ENCODE measurements at places on chromosomes 2 and 18.

GRCh38 chr18:57353137-57353939 lies 981 bp downstream of the ST8SIA3 start:
- DNase-seq, result no peak

DNA sequence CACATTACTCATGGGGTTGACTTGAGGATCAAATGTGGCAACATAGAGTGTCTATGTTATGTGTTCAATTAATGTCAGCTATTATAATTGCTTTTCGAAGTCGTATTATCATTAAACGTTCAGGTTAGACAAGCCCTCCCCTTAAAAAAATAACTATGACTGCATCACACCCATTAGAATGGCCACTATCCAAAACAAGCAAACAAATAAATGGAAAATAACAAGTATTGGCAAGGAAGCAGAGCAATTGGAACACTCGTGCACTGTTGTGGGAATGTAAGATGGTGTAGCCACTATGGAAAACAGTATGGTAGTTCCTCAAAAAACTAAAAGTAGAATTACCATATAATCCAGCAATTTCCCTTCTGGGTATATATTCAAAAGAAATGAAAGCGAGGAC lies 10.0 kb upstream of the CTIF start:
- DNase-seq, result no peak

GRCh38 chr2:234488913-234489451 lies 7.9 kb downstream of the ARL4C start:
- DNase-seq, result no peak

GRCh38 chr18:3692113-3692621 lies 242.2 kb downstream of the TGIF1 start:
- DNase-seq, result no peak

DNA sequence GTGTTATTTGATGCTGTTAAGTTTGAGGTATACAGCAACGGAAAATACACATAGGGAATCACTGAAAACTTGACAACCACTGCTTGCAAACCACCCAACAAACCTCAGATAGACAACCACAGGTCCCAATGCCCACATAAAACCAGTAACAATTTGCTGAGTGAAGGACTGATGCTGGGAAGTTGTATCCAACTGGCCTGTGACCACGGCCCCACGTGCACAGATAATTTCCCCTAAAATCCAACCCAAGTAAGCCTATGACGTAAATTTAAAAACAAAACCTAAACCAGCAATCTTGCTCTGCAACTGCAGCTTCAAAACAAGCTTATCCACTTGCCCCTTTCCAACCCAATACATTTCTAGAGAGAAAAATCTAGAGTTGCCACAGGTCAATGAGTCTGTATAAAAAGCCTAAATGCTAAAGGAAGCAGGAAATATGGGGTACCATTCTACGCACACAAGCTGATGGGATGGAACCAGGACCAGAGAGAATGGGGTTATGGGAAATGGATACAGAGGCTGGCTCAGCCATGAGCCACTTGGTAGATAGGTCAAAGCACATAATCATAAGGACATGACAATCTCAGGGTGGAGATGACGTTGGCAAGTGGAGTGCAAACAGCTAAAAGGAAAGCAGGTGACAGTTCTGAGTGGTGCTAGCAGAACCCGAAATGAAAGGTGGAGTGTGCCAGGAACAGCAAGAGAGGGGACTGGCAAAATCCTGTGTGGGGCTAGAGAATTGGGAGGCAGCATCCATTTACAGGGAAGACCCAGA lies 27.8 kb upstream of the CREB1 start:
- no peak for DNase-seq

GRCh38 chr2:134721596-134721995 lies 2.8 kb upstream of the TMEM163 start:
- DNase-seq, result no peak
